ENCODE measurements at places on chromosomes 11 and 22.
A peak's percentile ranks its signal among the peaks of the same experiment; 100 is the strongest.

DNA sequence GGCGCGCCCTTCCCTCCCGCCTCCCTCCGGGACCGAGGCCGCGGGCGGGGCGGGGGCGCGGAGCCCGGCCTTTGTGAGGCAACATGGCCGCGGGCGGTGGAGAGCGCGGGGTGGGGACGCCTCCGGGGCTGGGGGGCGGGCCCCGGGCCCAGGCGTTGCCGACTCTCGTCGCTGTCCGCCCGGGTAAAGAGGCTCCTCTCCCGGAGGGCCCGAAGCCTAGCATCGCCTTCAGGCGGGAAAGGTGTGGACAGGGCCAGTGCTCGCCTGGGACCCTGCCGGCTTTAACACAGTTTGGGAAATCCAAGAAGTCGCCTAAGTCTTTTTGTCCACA is 369 bp downstream of the DGCR8 start:
- no peak for DNase-seq

- DNase-seq: no peak
Observed at GRCh38 chr11:120271672-120272071, 31.7 kb downstream of the POU2F3 start.

- DNase-seq: no peak
Observed at GRCh38 chr11:83174008-83174407, 17.1 kb downstream of the PCF11 start.

DNA sequence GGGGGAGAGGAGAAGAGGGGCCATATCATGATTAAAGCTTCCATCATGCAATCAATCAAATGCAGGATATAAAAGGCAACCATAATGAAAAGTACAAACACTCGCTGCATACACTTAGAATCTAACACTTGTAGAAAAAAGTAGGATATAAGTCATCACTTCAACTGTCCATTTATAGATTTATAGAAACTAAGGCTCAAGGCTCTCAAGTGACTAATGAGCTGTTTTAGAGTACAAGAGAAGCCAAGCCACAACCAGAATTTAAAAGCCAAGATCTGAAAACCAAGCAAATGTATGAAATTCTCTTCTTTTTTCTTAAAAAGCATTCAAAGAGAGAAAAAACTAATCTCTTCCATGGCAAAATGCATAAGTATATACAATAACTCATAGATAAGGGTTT is 160.2 kb upstream of the BLID start:
- DNase-seq: no peak

DNA sequence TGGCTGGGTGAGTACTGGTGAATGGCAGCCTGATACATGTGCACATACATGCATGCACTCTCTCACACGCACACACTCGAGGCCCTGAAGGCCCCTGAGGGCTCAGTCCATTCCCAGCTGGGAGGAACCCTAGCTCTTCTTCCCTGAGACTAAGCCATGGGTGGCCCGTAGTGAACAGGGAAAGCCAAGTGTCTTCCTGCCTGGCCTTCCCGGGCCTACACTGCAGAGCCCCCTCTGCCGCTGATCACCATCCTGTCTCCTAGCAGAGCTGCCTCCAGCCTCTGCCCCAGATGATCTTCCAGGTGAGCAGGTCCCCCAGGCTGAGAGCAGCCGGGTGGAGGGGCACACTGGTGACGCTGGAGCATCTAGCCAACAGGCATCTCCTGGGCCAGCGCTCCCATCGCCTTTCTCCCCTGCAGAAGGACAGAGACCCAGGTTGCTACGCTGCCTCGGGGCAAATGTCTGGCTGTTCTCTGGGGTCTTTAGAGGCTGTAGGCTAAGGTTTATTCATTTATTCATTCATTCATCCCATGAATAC is 57.3 kb downstream of the CD82 start:
- DNase-seq: no peak

DNA sequence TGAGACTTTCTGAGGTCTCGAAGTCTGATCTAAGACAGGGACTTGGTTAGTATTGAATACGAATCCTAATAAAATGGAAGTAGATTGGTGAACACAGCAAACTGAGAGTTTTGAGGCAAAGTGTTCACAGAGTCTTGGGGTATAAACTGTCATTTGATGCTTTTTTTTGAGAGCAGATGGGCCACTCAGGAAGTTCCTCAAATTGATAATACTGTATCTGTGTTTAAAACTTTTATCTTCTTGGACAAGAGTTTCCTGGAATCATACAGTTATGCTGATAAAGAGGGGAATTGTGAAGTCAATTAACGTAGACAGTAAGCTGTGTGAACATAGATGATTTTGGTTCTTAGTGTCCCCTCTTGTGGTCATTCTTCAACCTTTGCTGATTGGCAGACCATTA is 80.0 kb upstream of the CLPB start:
- no peak for DNase-seq

- DNase-seq: peak; percentile 78
Observed at GRCh38 chr11:69888483-69889181, 69.4 kb upstream of the FGF3 start.

DNA sequence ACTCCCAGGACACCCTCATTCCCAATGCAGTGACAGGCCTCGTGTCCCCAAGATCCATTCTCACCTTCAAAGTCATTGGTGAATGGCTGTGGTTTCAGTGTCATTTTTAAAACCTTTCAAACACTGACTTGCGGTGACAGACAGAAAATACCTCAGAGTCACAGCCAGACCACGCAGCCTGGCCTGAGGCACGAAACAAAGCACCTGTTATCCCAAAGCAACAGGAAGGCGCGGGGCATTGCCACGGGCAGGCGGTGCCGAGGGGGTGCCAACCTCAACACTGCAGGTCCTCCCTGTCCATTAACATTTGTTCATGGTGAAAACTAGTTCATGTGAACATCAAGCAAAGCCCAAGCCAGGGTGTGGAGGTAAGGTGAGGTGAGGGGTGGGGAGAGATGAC is 38.2 kb downstream of the RPUSD4 start:
- DNase-seq: no peak

- DNase-seq: no peak
Observed at GRCh38 chr11:129950101-129951091, 52.2 kb downstream of the PRDM10 start.

- no peak for DNase-seq
Observed at GRCh38 chr11:77506857-77507256, 33.0 kb upstream of the PAK1 start.

- no peak for DNase-seq
Observed at GRCh38 chr22:25475257-25476022, 89.0 kb upstream of the GRK3 start.

- DNase-seq: no peak
Observed at GRCh38 chr11:67272327-67273259, 6.3 kb downstream of the GRK2 start.
